ENCODE measurements at places on chromosomes 1 and 21.

- DNase-seq = peak; percentile 70
These were observed at the start of gene BCAN for GRCh38 chr1:156641761-156642264. TSS of gene BCAN (plus strand) at chr1:156642117. CDS start at chr1:156646055, 3,938 bp downstream.

DNA sequence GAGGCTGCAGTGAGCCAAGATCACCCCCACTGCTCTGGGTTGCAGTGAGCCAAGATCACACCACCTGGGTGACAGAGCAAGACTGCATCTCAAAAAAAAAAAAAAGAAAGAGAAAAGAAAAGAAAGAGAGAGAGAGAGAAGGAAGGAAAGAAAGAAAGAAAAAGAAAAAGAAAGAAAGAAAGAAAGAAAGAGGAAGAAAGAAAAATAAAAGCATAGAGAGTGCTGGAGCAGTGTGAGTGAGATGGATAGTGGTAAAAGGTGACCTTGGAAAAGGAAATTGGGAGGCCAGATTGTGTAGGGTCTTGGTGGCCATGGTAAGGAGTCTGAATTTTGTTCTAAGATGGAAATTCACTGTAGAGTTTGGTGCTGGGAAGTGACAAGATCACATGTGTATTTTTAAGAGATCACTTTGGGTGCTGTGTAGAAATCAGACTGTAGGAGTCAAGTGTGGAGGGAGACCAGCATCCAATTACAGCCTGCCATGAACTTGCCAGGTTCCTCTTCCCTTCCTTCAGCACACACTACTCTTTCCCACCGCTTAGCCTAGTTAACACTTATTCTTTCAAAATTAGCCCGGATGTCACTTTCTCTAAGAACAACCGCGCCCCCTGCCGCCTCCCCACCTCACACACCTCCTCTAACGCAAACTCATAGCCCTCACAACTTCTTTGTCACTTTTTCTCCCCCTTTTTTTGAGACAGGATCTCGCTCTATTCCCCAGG, 17.9 kb downstream of the MTX1 start:
- DNase-seq = peak; percentile 77

DNA sequence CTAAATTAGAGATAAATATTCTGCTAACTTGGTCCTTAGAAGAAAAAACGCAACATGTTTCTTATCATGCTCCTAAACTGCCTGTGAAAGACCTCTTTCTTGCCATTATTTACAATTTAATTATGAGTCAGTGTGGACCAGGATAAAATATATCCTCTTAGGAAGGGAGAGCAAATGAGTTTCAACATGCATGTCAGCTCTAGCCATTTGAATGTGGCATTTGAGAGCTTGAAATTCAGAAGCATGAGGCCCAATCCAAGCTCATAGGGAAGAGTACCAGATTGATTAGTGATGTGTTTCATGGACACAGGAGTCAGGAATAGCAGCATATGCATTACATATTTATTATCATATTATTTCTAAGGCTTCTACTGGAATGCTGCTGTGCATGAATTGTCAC, 39.3 kb downstream of the TBX15 start:
- DNase-seq = no peak

GRCh38 chr1:63601463-63601862, 8.3 kb downstream of the PGM1 start:
- DNase-seq = no peak

GRCh38 chr1:19504796-19505692, 19.7 kb upstream of the CAPZB start:
- peak; percentile 69 for DNase-seq

DNA sequence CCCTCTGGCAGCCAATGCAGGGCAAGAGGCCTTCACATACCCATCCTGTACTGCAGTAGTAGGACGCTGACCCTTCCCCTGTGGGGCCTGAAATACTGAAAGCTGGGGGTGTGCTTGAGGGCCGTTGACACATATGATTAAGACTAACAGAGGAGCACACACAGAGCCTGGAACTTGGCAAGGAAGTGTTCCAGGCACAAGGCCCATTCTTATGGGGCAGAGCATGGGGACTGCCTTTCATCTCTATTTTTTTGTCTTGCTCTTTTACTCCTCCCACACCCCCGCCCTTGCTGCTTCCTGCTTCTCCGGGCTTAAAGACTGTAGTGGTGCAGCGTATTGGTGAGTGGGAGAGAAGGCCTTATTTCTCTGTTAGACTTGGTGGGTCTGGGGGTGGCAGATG, 137.4 kb downstream of the BACH1 start:
- DNase-seq = peak; percentile 28

GRCh38 chr1:93076268-93076667, 2.8 kb upstream of the MTF2 start:
- no peak for DNase-seq

DNA sequence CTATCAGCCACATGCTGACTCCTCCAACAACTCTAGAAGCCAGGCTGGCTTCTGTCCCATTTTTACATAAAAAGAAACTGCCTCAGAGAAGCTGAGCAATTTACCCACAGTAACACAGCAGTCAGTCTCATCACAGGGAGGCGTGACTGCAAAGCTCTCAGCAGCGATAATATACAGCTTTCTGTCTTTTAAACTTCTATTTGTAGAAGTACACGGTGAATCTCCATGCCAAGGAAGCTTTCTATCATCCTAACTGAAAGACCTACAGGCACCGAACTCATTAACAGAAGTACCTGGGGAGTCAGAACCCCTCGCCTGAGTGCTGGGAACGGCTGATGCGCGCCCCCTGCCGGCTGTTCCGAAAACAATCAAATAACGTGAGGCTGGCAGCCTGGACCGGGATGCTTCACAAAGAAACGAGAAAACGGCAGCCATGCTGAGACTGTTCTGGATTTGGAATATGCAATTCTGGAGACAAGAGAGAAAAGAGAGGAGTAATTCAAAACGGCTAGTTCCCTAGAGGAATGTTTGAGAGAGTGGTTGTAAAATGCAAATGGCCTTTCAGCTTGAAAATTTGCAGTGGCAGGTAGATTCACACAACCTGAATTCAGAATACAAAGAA, 43.5 kb upstream of the RAB4A start:
- peak; percentile 79 for DNase-seq
